ENCODE measurements at places on chromosomes 11 and 22.

GRCh38 chr11:20594274-20595061 is 4.9 kb upstream of the SLC6A5 start:
- no peaks in the 10 kb centered on the region for H3K36me3 ChIP-seq
- H3K27ac ChIP-seq = no peak overlapping the region
- H3K4me3 ChIP-seq = no peak overlapping the region
- no peak for DNase-seq

DNA sequence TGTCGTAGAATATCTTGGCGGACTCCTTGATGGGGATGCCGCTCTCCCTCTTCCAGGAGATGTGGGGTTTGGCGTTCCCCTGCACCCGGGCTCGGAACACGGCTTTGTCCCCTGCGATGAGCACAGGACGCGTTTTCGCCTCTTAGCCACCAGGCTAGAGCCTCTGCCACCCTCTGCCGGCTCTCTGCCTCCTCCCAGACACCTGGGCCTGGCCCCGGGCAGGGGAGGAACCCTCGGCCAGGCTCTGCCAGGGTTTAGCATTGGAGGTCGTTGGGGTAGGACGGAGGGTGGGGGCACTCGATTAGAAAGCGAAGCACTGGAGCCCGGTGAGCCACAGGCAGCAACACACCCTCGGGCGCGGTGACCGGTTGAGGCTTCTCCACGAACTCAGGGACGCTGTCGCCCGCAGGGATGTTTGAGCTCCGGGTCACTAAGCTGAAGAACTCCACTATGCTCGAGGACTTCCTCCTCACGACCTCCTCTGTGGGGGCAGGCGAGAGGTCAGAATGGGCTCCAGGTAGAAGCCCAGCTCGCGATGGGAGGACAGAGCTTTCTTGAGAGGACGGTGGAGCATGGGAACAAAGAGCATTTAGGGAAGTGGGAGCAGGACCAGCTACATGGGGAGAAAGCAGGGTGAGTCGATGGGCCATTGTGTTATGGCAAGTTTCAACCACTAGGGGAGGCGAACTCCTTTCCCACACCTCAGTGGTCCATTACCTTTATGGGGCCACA is 4.3 kb downstream of the IGSF22 start:
- H3K36me3 ChIP-seq = no peaks in the 10 kb centered on the region
- H3K4me1 ChIP-seq = peaks cover 15% of the 10 kb centered on the region
- H3K27ac ChIP-seq = no peak overlapping the region
- no peaks in the 10 kb centered on the region for H3K27me3 ChIP-seq

GRCh38 chr22:22937894-22938480 is 50.4 kb downstream of the IGLL5 start:
- no peak overlapping the region for H3K27ac ChIP-seq
- H3K36me3 ChIP-seq = no peaks in the 10 kb centered on the region
- DNase-seq = no peak
- peaks cover 13% of the 10 kb centered on the region for H3K4me1 ChIP-seq
- H3K4me3 ChIP-seq = no peak overlapping the region

GRCh38 chr11:47123094-47123493 is 53.6 kb downstream of the ARFGAP2 start:
- DNase-seq = no peak
- H3K27ac ChIP-seq = no peak overlapping the region
- no peaks in the 10 kb centered on the region for H3K4me1 ChIP-seq
- H3K4me3 ChIP-seq = no peak overlapping the region
- H3K27me3 ChIP-seq = no peaks in the 10 kb centered on the region
- H3K36me3 ChIP-seq = no peaks in the 10 kb centered on the region

GRCh38 chr11:61413496-61413895 is 16.3 kb downstream of the CPSF7 start:
- H3K27me3 ChIP-seq = no peaks in the 10 kb centered on the region
- peak overlapping the region; percentile 62 for H3K27ac ChIP-seq
- H3K4me1 ChIP-seq = peaks cover 7% of the 10 kb centered on the region
- no peak overlapping the region for H3K4me3 ChIP-seq
- peaks cover 12% of the 10 kb centered on the region for H3K36me3 ChIP-seq

- H3K4me3 ChIP-seq = no peak overlapping the region
- H3K27ac ChIP-seq = no peak overlapping the region
- no peaks in the 10 kb centered on the region for H3K4me1 ChIP-seq
- DNase-seq = no peak
These were observed 135.2 kb downstream of the TTC28 start for GRCh38 chr22:28544431-28544868.

DNA sequence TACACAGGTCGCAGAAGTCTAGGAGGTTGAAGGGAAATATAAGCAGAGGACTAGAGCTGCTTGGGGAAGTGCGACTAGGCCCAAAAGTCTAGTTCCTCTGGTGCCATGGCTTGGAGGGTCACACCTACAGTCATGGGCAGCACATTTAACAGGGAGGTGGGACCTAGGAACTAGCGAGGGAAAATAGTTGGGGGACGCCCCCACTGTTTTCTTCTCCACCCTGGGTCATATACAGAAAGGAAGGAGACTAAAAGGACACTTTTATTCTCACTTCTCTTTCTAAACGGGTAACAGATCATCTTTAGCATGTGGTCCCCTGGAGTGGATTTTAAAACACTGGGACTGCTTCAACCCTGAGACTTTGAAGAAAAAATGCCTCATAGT is 16.6 kb downstream of the APIP start:
- no peak overlapping the region for H3K4me3 ChIP-seq
- H3K36me3 ChIP-seq = peaks cover 34% of the 10 kb centered on the region
- no peaks in the 10 kb centered on the region for H3K27me3 ChIP-seq
- H3K4me1 ChIP-seq = peaks cover under 1% of the 10 kb centered on the region

DNA sequence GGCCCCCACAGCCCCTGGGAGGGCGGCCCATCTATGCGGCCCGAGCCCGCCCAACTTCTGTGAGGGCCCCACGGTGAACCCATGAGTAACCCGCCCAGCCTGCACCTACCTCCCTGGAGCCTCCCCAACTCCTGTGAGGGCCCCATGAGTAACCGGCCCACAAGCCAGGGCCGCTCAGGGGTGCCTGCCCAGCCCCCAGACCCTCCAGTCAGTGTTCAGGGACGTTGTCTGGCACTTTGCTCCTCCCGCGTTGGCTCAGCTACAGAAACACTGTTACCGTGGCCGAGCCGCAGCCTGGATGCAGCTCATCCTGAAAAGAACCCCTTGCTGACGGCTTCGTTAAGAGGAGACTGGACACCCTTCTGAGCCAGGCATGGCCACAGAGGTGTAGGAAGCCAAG is 179.6 kb downstream of the BRD1 start:
- no peak overlapping the region for H3K4me3 ChIP-seq
- H3K27ac ChIP-seq = no peak overlapping the region
- DNase-seq = no peak
- H3K27me3 ChIP-seq = no peaks in the 10 kb centered on the region
- H3K4me1 ChIP-seq = peaks cover 26% of the 10 kb centered on the region

- peaks cover 6% of the 10 kb centered on the region for H3K27me3 ChIP-seq
- H3K4me3 ChIP-seq = no peak overlapping the region
- no peaks in the 10 kb centered on the region for H3K36me3 ChIP-seq
- peaks cover 10% of the 10 kb centered on the region for H3K4me1 ChIP-seq
- DNase-seq = no peak
These were observed 51.3 kb upstream of the SESN3 start for GRCh38 chr11:95282291-95282751.

DNA sequence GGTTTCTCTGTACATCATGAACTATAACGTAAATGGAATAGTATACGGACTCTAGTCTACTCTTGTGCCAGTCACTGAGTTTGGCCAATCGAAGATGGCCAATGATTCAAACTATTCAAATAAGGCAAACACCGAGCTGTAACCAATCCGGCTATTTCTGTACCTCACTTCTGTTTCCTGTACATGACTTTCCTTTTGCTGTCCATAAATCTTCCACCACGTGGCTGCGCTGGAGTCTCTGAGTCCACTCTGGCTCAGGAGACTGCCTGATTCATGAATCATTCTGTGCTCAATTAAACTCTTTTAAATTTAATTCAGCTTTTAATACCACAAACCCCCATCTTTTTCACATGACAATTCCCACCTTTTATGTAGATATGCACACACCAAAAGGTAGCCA is 1.5 kb upstream of the JAML start:
- no peak for DNase-seq
- H3K27ac ChIP-seq = no peak overlapping the region
- H3K27me3 ChIP-seq = no peaks in the 10 kb centered on the region
- H3K4me3 ChIP-seq = peak overlapping the region; percentile 60
- H3K4me1 ChIP-seq = peaks cover 25% of the 10 kb centered on the region
- peaks cover 26% of the 10 kb centered on the region for H3K36me3 ChIP-seq

DNA sequence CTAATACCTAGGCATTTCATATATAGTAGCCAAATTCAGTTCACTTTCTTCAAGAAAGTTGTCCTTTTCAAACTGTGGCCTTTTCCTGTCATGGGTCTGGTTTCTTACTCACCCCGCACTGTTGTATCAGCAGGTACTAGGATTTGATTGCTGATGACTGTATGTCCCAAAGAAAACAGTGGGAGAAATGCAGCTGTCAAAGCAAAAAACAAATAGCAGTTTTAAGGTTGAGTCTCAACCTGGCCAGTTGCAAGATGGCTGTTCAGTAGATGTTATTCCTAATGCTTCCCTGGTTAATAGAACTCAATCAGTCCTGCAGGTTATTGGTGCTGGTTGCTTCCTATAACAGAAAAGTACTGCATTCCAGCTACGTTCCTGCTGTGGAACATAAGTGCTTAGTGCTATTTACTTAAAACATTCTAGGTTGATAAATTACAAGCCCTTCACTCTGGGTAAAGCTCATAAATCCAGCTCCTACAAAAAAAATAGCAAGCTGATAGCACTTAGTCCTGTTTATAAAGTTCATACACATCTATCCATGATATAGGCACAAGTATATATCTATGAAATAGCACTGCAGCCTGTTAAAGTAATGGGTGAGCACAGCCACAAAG is 26.6 kb downstream of the NF2 start:
- no peak for DNase-seq
- no peak overlapping the region for H3K4me3 ChIP-seq
- H3K27ac ChIP-seq = no peak overlapping the region
- no peaks in the 10 kb centered on the region for H3K36me3 ChIP-seq
- peaks cover 50% of the 10 kb centered on the region for H3K4me1 ChIP-seq

- no peak overlapping the region for H3K27ac ChIP-seq
- H3K4me1 ChIP-seq = no peaks in the 10 kb centered on the region
- no peak overlapping the region for H3K4me3 ChIP-seq
- peaks cover 6% of the 10 kb centered on the region for H3K27me3 ChIP-seq
- no peak for DNase-seq
These were observed 12.1 kb upstream of the BTBD10 start for GRCh38 chr11:13475091-13475490.

- no peak for DNase-seq
- no peaks in the 10 kb centered on the region for H3K27me3 ChIP-seq
- H3K4me3 ChIP-seq = no peak overlapping the region
- H3K27ac ChIP-seq = no peak overlapping the region
- H3K36me3 ChIP-seq = peaks cover 3% of the 10 kb centered on the region
These were observed 561.0 kb downstream of the LUZP2 start for GRCh38 chr11:25057861-25058260.

- DNase-seq = no peak
- no peaks in the 10 kb centered on the region for H3K4me1 ChIP-seq
- no peaks in the 10 kb centered on the region for H3K36me3 ChIP-seq
These were observed 8.9 kb downstream of the FIBIN start for GRCh38 chr11:27002838-27003237.

DNA sequence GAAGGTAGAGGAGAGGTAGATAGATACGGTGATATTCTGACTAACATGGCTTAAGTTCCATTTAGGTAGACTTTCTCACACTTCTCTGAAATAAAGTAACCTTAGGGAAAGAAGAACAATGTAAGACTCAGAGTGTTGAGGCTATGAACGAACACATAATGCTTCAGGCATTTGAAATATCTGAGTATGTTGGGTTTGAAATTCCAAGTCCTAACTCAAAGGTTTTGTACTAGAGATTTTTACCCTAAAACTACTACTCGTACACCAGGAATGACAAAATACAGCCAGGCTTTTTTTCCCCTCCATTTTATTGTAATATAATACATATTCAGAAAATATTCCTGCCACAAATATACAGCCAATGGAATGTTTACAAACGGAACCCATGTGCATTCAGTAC is 592.6 kb downstream of the ETS1 start:
- no peak overlapping the region for H3K27ac ChIP-seq
- H3K4me3 ChIP-seq = no peak overlapping the region
- H3K27me3 ChIP-seq = no peaks in the 10 kb centered on the region
- no peaks in the 10 kb centered on the region for H3K36me3 ChIP-seq
- H3K4me1 ChIP-seq = no peaks in the 10 kb centered on the region

Data from activated T-cell treated with anti-CD3 and anti-CD28 coated beads, Interleukin-2, amount 50 U/mL, for 72 hours (primary cell).